SJSA1 (cell line): ENCODE measurements at places on chromosomes 7 and 10.

DNA sequence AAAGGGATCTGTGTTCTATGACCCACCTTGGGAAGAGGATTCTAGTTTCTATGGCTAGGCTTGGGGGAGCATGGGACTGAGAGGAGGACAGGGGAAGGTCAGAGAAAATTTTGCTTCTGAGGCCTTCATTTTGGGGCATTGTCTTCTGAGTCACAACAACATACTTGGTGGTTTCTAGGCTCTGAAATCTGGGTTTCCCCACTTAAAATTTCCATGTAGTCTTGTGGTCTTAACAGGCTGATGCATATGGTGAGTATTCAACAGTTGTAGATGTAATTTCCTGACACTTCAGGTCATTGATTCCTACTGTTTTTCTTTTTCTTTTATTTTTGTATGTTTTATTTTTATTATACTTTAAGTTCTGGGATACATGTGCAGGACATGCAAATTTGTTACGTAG lies 88.5 kb downstream of the ANKRD7 start:
- H3K27ac ChIP-seq, result no peak overlapping the region
- H3K27me3 ChIP-seq, result no peaks in the 10 kb centered on the region
- H3K36me3 ChIP-seq, result no peaks in the 10 kb centered on the region
- H3K4me3 ChIP-seq, result no peak overlapping the region

GRCh38 chr10:100728928-100729861 lies 16.2 kb upstream of the PAX2 start:
- DNase-seq, result no peak
- peaks cover 99% of the 10 kb centered on the region for H3K27me3 ChIP-seq
- no peak overlapping the region for H3K27ac ChIP-seq
- no peaks in the 10 kb centered on the region for H3K36me3 ChIP-seq
- peaks cover 17% of the 10 kb centered on the region for H3K4me1 ChIP-seq
- H3K4me3 ChIP-seq, result no peak overlapping the region

DNA sequence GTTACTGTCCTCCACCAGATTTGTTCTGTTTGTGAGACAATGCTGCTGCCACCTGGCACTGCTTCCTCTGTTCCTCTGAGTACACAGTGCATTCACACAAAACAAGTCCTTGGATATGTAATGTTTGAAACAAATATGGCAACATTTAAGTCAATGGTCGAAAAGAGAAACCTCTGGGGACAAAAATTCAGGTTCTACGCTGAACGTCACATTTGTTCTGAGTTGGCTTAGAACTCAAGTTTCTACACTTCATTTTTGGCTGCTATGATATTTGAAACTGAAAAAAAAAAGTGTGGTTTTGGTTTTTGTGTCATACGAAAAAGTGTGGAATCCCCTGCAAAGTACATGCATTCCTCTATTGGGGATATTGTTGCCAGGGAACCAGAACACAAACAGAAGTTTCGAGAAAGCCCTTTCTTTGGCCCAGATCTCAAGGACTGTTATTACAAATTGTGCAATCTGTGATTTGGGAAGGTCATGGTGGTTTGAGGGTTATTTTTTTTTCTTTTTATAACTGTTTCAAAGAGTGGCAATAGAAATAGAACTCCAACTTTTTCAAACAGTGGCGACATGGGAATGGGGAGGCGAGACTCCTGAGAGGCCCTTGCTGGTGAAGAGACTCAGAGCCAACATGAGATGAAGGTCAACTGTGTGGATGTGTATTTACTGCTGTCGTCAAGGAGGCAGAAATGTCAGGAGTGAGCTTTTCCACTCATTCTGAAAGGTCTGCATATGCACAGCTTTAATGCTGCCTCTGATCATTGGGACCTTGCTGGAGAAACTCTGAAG lies 127.5 kb downstream of the CUBN start:
- peaks cover 17% of the 10 kb centered on the region for H3K4me1 ChIP-seq
- no peak overlapping the region for H3K4me3 ChIP-seq
- H3K36me3 ChIP-seq, result no peaks in the 10 kb centered on the region
- H3K27me3 ChIP-seq, result no peaks in the 10 kb centered on the region

DNA sequence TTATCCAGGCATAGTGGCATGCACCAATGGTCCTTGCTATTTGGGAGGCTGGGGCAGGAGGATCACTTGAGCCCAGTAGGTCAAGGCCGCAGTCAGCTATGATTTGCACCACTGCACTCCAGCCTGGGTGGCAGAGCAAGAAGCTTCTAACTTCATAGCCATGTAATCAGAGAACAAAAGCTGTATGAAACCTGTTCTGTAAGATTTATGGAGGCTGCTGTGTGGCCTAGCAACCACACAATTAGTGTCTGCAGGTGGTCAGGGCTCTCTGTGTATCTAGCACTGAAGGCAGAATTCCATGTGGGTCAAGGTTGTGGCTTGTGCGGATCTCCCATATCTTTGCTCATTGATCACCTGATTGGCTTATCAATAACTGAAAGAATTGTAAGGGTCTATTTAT lies 221.5 kb upstream of the FOXK1 start:
- H3K4me1 ChIP-seq, result no peaks in the 10 kb centered on the region
- no peak for DNase-seq
- no peak overlapping the region for H3K27ac ChIP-seq
- 0 out of 2 replicates have a peak, but pooled peaks cover 3% of the 10 kb centered on the region for H3K27me3 ChIP-seq
- H3K36me3 ChIP-seq, result no peaks in the 10 kb centered on the region

- DNase-seq, result no peak
- H3K36me3 ChIP-seq, result no peaks in the 10 kb centered on the region
- no peaks in the 10 kb centered on the region for H3K27me3 ChIP-seq
- no peaks in the 10 kb centered on the region for H3K4me1 ChIP-seq
- H3K4me3 ChIP-seq, result no peak overlapping the region
These were observed 98.4 kb upstream of the PTPRZ1 start for GRCh38 chr7:121774563-121774962.
